ENCODE measurements at places on chromosomes 5 and 9.

GRCh38 chr9:98922721-98923435 is 20.8 kb upstream of the COL15A1 start:
- DNase-seq, result no peak

- no peak for DNase-seq
These were observed 75.3 kb downstream of the INSYN2B start for GRCh38 chr5:169905017-169905416.

GRCh38 chr9:123527981-123528380 is 172.0 kb downstream of the CRB2 start:
- no peak for DNase-seq

- no peak for DNase-seq
These were observed 63.0 kb upstream of the BASP1 start for GRCh38 chr5:17154211-17154996.

GRCh38 chr9:113139225-113139829 is 11.5 kb upstream of the SLC31A2 start:
- DNase-seq, result no peak

- peak; percentile 79 for DNase-seq
These were observed 32.6 kb upstream of the TMEM250 start for GRCh38 chr9:136151214-136151804.

GRCh38 chr5:96919754-96920197 is 16.1 kb upstream of the LNPEP start:
- no peak for DNase-seq

GRCh38 chr9:107760469-107761242 is 271.1 kb upstream of the KLF4 start:
- DNase-seq, result no peak

GRCh38 chr5:82735160-82735789 is 341.9 kb downstream of the TMEM167A start:
- DNase-seq, result no peak

- no peak for DNase-seq
These were observed 405.2 kb downstream of the SEMA5A start for GRCh38 chr5:9140711-9141110.

DNA sequence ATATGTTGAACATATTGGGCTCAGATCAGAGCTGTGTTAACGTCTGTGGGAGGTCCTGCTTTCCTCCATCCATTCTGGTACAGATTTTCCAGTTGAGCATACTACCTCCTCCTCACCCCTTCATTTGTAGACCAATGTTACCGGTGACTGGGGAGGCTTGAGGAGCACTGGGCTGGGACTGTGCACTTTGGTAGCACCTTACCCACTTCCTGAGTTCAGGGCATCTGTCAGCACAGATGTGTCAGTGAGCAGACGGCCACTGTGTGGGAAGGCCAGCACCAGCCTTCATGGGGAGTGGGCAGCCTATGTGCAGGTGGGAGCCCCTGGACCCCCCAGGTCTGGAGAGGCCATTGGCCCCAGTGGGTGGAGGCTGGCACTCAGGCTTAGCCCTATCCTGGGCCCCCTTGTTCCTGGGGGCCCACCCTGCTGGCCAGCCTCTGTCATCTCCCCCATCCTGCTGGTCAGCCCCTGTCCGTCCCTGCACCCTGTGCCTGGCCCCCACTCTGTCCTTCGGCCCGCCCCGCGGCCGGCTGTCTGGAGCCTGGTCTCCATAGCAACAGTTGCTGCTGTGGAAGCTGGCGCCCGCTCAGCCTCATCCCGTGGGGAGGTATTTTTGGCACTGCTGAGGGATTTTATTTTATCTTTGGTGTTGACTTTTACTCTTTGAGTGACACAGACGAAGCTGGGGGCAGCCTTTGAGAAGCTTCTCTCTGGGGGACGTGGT is 21.3 kb downstream of the WNK2 start:
- no peak for DNase-seq

DNA sequence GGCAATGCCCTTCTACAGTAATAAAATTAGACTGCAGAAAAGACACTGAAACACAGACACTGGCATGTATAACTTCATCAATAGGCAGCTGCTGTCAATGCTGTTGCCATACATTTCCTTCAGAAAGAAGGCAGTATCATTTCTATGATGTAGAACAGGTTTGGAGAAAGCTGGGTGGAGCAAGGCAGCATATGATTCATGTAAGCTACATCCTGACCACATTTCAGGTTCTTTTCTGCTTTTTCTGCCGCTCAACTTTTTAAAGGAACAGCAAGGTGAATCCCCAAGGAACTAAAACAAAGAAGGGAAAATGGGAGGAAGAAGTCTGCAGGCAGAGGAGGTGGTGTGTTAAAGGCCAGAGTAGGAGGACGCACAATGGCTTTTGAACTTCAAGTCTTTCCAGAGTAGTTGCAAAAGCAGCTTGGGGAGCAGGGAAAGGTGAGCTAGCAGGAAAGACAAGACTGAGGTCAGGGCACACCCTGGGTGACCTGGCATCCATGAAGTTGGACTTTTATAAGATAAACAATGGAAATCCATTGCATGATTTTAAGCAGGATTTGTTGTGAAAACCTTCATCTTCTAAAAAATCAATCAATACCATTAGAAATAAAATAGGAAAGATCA is 142.1 kb downstream of the MED10 start:
- DNase-seq, result no peak

Measured in WTC11 (cell line).